ENCODE measurements at places on chromosomes 2 and 18. TPM values are rescaled to one million over a fixed set of nuclear protein-coding genes. Genes with fewer than 3 reads are reported as not detected.

The G6PC2 gene
- 0.29 TPM for total RNA-seq

The KCNIP3 gene
- total RNA-seq: 37.1 TPM

The VSNL1 gene
- 0.33 TPM for total RNA-seq

The RUFY4 gene
- not detected for total RNA-seq

DNA sequence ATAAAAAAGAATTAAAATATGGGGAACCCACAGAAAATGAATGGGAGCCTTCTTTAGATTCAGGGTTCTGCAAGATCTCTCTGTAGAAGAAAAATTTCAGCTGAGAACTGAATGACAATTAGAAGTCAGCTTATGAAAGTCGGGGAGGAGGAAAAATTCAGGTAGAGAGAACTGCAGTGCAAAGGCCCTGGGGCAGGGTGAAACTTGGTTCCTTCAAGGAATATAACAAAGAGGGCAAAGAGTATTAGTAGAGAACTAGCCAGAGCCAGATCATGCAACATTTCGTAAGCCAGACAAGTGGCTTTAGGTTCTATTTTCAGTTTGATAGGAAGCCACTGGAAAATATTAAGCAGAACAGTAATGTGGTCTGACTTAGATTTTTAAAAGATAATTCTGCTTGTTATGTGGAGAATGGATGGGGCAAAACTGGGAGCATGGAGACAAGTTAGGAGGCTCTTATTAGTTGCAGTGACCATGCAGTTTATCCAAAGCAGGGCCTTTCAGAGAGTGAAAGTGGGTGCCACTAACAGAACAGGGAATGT lies 27.9 kb downstream of the RAB27B start:
- no peaks in the 10 kb centered on the region for H3K4me1 ChIP-seq
- no peak overlapping the region for H3K4me3 ChIP-seq
- no peaks in the 10 kb centered on the region for H3K36me3 ChIP-seq
- H3K27me3 ChIP-seq: no peaks in the 10 kb centered on the region
- no peak for DNase-seq

Measured in thyroid gland (tissue), 4 donors.